Neural progenitor cell (in vitro differentiated cells): ENCODE measurements at places on chromosomes 1 and 21.

DNA sequence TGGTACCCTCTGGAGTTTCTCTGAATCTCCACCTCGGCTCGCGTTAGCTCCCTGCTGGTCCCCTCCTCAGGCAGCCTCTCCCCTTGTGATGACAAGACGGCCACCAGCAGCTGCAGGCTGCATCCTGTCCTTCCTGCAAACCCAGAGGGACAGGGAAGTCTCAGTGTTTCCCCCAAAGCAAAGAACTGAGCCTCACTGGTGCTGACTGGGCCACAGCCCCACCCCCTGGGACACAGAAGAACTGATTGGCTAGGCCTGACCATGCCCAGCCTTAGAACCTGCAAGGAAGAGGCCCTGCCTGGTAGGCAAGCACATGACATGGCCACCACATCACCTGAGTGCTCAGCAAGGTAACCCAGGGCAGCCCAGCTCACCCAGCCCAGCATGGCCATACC is 34.6 kb downstream of the TMEM51 start:
- H3K36me3 ChIP-seq = no peaks in the 10 kb centered on the region
- H3K27me3 ChIP-seq = no peaks in the 10 kb centered on the region
- peaks cover 20% of the 10 kb centered on the region for H3K4me1 ChIP-seq
- no peak overlapping the region for H3K27ac ChIP-seq
- peak; percentile 57 for DNase-seq

DNA sequence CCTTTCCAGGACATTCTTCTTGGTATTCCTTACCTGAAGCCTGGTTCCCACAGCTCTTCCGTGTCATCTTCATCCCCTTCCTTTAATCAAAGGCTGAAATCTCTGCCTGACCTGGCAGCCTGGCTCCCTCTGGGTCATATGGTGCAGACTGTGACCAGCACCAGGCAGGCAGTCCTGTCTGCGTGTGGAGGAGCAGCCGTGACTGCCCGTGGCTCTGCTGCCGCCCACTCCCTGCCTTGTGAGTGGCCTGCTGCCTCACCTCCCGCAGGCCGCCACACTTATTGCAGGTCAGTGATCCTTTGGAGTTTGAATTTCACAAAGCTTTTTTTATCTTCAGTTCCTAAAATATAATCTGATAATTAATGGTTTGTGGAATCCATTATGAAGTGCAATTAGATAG is 36.2 kb upstream of the EPHA8 start:
- no peaks in the 10 kb centered on the region for H3K36me3 ChIP-seq
- no peak overlapping the region for H3K27ac ChIP-seq
- H3K27me3 ChIP-seq = no peaks in the 10 kb centered on the region
- H3K4me1 ChIP-seq = no peaks in the 10 kb centered on the region

GRCh38 chr1:230772457-230773395 is 25.5 kb downstream of the CAPN9 start:
- no peak overlapping the region for H3K4me3 ChIP-seq
- H3K27me3 ChIP-seq = no peaks in the 10 kb centered on the region
- no peak overlapping the region for H3K27ac ChIP-seq
- no peaks in the 10 kb centered on the region for H3K4me1 ChIP-seq
- no peaks in the 10 kb centered on the region for H3K36me3 ChIP-seq
- peak; percentile 42 for DNase-seq

GRCh38 chr1:152481869-152482664 is 28.5 kb upstream of the LCE5A start:
- no peaks in the 10 kb centered on the region for H3K27me3 ChIP-seq
- H3K36me3 ChIP-seq = no peaks in the 10 kb centered on the region
- H3K4me3 ChIP-seq = no peak overlapping the region
- no peaks in the 10 kb centered on the region for H3K4me1 ChIP-seq
- H3K27ac ChIP-seq = no peak overlapping the region

- H3K4me3 ChIP-seq = peak within 1 kb of the TSS; percentile 69
- H3K27me3 ChIP-seq = peaks cover 21% of the 10 kb centered on the region
- peaks cover 24% of the 10 kb centered on the region for H3K4me1 ChIP-seq
- H3K36me3 ChIP-seq = no peaks in the 10 kb centered on the region
These were observed at the start of gene TIAM1 for GRCh38 chr21:31343680-31344480. Gene TIAM1, minus strand, starts transcription at chr21:31344261. Its CDS starts 77,289 bp downstream, at chr21:31266972.

DNA sequence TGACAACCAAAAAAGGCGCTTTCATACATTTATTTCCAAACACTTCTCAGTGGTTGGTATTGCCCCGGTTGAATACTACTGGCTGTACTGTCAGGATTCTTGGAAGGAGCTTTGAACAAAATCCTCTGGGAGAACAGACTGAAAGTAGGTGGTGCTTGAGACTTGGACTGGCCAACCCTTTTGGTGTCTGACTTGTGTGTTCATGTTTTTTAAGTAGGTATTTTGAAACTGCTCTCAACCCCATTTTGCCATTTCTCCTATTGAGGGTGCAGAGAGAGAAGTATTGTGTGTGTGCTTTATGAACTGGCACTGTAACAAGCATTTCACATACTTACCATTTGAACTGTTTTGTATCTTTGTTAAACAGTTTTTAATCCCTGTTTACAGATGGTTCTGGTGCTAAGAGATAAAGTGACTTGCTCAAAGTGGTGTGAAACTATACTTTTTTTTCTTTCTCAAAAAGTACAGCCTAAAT is 21.2 kb downstream of the ARID1A start:
- no peaks in the 10 kb centered on the region for H3K27me3 ChIP-seq
- H3K27ac ChIP-seq = no peak overlapping the region
- peaks cover 18% of the 10 kb centered on the region for H3K4me1 ChIP-seq
